ENCODE measurements at places on chromosomes 13 and 19.

- DNase-seq = no peak
These were observed 86.9 kb upstream of the DOCK9 start for GRCh38 chr13:99064624-99065234.

DNA sequence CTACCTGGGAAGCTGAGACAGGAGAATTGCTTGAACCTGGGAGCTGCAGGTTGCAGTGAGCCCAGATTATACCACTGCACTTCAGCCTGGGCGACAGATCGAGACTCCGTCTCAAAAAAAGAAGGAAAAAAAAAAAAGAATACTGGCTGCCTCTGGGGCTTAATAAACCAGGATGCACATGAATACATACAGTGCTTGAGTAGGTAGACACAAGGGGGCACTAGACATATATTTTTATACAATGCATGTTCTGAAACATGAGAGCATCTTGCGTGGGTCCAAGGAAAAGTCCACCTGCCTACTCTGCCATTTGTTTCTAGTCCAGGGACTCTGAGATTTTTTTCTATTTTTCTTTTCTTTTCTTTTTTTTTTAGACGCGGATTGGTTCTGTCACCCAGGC, 31.2 kb downstream of the KEAP1 start:
- no peak for DNase-seq

DNA sequence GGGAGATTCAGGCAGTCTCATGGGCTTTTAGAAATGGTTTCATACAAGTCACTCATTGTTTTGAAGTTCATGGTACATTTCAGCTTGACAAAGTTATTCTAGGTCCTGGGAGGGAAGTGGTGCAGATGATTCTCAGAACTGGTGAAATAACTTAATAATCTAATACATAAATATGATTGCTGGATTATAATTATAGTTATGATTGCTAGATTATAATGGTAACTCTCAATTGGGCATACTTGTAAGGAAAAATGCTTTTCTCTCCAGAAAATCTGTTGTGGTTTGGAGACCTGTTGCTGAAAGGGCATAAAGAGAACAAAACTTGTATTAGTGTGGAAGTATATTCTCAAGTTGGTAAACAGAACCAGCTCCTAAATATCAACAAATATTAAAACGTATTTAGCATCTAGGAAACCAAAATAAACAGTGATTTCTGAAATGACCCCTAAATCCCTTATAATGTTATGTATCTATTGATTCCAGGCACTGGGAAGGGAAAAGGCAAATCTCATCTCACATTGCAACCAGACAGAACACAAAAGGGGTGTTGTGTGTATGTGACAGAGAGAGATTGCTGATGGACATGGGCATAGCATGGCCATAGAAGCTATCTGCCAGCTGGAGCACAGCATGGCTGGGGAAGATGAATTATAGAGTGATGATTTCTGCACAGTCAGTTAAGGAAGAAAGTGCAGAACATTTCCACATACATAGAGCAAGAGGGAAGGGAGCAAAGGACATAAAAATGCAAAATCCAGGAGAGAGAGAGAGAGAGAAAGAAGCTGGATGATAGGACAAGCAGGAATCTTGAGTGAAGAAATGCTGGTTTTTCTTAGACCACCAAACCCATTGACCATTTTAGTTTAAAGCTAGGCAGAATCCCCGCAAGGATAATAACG, 87.1 kb upstream of the FRY start:
- DNase-seq = no peak

DNA sequence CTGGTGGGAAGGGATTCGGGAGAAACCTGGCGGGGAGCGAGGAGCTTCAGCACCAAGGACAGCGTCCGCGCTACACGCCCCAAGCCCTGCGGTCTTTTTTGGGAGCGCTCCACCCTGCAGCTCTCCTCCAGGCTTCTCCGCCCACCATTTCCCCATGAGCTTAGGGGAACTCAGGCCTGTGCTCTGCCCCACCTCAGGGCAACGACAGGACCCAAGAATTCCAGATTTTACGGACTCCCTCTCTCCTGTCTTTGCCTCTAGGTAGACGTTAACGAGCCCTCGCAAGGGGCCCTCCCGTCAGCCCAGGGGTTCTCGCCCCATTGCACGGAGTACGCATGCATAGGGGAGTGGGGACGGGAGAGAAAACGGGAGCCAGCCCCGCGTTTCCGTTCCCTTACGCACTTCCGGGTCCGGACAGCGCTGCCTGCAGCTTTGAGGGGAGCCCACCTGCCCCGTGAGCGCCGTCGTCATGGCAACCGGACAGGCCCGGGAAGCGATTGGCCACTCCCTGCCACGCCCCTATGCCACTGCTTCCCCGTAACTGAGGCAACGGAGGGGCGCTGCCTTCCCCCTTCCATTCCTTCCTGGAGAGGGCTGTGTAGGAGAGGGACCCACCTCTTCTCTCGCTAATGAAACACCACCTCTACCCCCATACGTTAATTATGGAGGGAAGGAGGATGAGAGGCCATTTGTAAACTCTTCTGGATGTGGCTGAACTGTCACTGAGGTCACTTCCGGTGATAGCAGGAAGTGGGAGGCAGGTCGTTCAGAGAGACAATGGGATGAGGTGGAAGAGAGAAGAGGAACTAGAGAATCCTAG, 20.8 kb downstream of the NOVA2 start:
- DNase-seq = no peak

- no peak for DNase-seq
These were observed 7.3 kb upstream of the SBK3 start for GRCh38 chr19:55552620-55553019.

GRCh38 chr13:99305158-99305557, 2.0 kb downstream of the GPR183 start:
- no peak for DNase-seq

- DNase-seq = no peak
These were observed 254.1 kb downstream of the MZT1 start for GRCh38 chr13:72473321-72473720.

GRCh38 chr19:29417048-29417447, 108.7 kb upstream of the VSTM2B start:
- DNase-seq = no peak

All from effector CD4-positive, alpha-beta T cell (primary cell).